Breast epithelium (tissue), 4 donors: ENCODE measurements at places on chromosomes 4 and X. TPM values are rescaled to one million over a fixed set of nuclear protein-coding genes. Genes with fewer than 3 reads are reported as not detected.

DNA sequence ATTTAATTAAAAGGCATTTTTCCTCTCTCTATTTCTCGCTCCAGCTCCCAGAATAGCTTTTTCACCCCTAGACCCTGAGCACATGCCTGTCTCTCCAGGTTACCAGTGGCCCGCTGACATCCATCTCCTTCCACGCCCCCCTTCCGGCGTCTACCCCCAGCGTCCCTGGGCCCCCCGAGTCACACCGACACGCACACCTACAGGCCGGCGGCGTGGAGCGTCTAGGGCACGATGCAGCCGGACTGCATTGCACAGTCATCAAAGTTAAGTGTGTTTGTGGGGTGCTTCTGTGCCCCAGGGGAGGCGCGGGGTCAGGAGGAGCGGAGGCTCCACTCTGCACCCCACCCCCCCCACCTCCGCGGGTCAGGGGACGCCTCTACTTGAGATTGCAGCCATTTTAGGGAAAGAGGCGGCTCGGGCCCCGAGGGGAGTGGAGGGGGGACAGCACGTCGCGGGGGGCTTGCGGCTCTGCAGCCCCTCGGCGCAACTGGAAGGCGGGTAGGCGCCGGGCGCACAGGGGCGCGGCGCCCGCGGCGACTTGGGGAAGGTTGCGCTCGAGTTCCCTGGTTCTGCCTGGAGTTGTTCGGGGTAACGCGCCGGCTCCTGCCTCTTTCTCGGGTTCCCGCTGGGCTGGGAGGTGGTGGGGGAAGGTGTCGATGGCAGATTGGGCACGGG is 112.7 kb downstream of the DHX15 start:
- H3K4me3 ChIP-seq: peak overlapping the region; percentile 69
- no peak overlapping the region for H3K27ac ChIP-seq
- H3K4me1 ChIP-seq: peaks cover 12% of the 10 kb centered on the region
- H3K27me3 ChIP-seq: peaks cover 12% of the 10 kb centered on the region
- DNase-seq: no peak

GRCh38 chr4:140252141-140252741 is 98.3 kb upstream of the MAML3 start:
- no peaks in the 10 kb centered on the region for H3K27me3 ChIP-seq
- no peaks in the 10 kb centered on the region for H3K36me3 ChIP-seq
- H3K4me3 ChIP-seq: peak overlapping the region; percentile 93
- H3K27ac ChIP-seq: peak overlapping the region; percentile 96
- DNase-seq: peak; percentile 34

DNA sequence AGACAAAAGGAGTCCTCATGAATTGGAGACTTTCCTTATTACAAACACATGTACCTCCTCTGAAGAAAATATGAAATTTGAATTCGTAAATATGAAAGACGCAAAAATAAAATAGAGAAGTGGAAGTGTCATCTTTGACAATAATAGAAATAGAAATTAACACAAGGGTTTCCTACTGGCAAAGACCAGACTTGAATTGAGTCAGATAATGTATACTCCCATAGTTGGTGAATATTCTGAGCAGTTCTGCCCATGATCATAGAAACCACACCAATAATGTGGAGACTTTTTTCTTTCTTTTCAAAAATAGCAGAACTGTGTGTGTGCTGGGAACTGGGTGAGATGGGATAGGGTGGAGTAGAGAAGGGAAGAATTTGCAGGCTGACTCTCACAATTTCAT is 277.7 kb upstream of the TET2 start:
- H3K27ac ChIP-seq: no peak overlapping the region
- H3K4me1 ChIP-seq: no peaks in the 10 kb centered on the region
- no peaks in the 10 kb centered on the region for H3K27me3 ChIP-seq
- no peaks in the 10 kb centered on the region for H3K36me3 ChIP-seq
- DNase-seq: no peak

GRCh38 chr4:96698831-96699230 is 858.9 kb downstream of the PDHA2 start:
- H3K4me3 ChIP-seq: no peak overlapping the region
- no peaks in the 10 kb centered on the region for H3K4me1 ChIP-seq
- no peaks in the 10 kb centered on the region for H3K27me3 ChIP-seq
- no peak for DNase-seq

The BST1 gene
- total RNA-seq: 7.5 TPM

DNA sequence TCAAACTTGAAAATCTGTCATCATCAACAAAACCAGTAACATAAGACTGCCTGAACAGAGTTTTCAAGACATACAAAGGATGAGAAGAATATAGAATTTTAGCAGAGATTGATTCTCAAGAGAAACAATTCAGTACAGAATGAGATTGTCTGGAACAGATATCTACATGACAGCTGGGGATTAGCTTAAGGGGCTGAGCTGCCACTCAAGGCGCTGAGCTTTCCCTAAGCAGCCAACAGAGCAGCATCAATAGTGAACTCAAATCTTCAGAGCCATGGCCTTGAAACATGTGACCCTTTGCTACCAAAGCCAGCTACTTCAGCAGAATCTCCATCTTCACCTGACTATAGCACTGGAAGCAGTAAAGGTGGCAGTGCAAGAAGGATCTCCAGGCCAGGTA is 24.3 kb upstream of the PCDH10 start:
- DNase-seq: no peak
- H3K36me3 ChIP-seq: no peaks in the 10 kb centered on the region
- H3K4me3 ChIP-seq: no peak overlapping the region
- no peak overlapping the region for H3K27ac ChIP-seq

The MAGEA2 gene
- not detected for total RNA-seq

The ATP6AP1 gene
- total RNA-seq: 34.8 TPM

DNA sequence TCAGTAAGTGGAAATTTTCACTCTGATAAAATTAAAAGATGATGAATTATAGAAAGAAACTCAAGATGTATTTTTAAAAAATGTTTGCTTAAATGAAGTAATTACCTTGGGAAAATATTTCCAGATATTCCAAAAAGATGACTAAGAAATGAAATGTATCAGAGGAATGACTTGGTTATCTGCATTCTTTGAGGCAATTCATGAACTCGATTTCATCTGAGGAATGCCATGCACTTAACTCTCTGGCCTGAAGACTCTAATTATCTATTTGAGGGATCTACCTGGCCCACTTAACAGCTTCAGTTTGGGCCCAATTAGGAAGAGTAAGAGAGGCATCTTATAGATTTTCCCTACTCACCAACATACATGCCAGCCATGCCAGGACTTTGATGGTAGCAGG is 182.3 kb downstream of the INPP4B start:
- no peaks in the 10 kb centered on the region for H3K36me3 ChIP-seq
- DNase-seq: no peak
- H3K27me3 ChIP-seq: no peaks in the 10 kb centered on the region
- no peak overlapping the region for H3K4me3 ChIP-seq
- H3K27ac ChIP-seq: no peak overlapping the region

- H3K27me3 ChIP-seq: no peaks in the 10 kb centered on the region
- no peak for DNase-seq
- no peaks in the 10 kb centered on the region for H3K4me1 ChIP-seq
- H3K4me3 ChIP-seq: no peak overlapping the region
- no peak overlapping the region for H3K27ac ChIP-seq
Measured at GRCh38 chr4:2954358-2955185, 8.6 kb downstream of the NOP14 start.

DNA sequence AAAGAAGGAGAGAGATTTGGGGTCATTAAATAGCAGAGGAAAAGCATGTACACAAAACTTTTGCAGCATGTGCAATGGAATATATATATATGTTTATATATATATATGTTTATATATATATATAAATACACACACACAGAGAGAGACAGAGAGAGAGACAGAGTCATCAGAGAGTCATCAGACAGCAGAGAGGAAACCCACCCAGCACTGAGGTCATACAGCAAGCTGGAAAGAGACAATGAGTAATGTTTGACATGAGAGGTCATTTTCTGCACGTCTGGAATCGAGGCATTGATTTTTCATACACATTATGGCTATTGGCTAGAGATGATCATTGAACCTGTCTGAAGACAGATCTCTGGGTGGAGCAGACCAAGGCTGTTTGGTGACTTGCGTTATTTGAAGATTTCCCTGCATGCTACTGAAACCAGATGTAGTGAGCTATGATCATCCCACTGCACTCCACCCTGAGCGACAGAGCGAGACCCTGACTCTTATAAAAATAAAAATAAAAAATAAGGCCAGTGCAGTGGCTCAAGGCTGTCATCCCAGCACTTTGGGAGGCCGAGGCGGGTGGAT is 48.8 kb upstream of the SHOX start:
- H3K36me3 ChIP-seq: no peaks in the 10 kb centered on the region
- no peak for DNase-seq
- H3K27ac ChIP-seq: no peak overlapping the region

DNA sequence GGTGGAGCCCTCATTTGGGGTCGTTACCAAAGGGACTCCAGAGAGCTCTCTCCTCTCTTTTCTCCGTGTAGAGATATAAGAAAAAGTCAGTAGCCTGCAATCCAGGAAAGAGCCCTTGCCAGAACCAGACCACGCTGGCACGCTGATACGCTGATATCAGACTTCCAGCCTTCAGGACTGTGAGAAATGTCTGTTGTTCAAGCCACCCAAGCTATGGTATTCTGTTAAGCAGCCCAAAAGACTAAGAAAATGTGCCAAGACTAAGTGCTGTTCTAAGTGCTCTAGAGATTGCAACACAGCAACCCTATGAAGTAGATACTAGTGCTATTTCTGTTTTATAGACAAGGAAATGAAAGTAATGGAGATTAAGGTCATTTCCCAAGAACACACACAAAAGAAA is 205.7 kb downstream of the CAMK2D start:
- H3K27ac ChIP-seq: no peak overlapping the region
- no peaks in the 10 kb centered on the region for H3K4me1 ChIP-seq
- H3K4me3 ChIP-seq: no peak overlapping the region

GRCh38 chr4:107246761-107247160 is 210.6 kb upstream of the DKK2 start:
- DNase-seq: no peak
- H3K4me3 ChIP-seq: no peak overlapping the region
- H3K4me1 ChIP-seq: peaks cover 6% of the 10 kb centered on the region
- H3K36me3 ChIP-seq: no peaks in the 10 kb centered on the region

DNA sequence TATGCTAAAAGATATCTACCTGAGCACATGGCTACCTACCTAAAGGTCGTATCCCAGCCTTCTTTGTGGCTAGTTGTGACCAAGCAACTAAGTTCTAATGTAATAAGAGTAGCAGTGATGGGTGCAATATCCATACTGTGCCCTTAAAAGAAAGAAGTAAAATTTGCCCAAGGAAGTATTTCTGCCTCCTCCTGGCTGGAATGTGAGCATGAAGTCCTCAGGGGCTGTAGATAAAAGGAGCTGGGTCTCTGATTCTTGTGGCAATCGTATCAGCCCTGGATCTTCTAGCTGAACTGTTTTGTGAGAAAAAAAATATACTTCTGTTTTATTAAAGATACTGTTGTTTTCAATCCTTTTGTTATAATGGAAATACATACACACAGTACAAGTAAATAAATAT is 217.4 kb downstream of the GPAT3 start:
- H3K4me1 ChIP-seq: no peaks in the 10 kb centered on the region
- no peaks in the 10 kb centered on the region for H3K27me3 ChIP-seq
- H3K27ac ChIP-seq: no peak overlapping the region
- H3K4me3 ChIP-seq: no peak overlapping the region
- DNase-seq: no peak

DNA sequence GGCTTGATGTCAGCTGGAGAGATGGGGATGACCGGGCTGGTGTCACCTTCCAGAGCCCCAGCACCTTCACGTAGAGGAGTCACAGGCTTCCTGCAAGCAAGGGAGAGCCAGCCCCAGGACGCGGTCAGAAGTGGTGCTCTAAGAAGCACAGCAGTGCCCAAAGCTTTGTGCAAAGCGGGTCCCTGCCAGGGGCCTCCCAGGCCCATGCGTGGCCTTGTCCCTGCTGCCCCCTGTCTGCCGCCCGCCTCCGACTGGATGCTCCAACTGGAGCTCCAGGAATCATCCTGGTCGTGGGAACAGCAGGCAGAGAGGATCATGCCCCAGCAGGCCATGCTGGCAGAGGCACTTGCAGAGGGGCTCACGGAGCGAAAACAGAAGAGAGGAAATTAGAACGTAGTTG is 40.1 kb upstream of the LRPAP1 start:
- no peaks in the 10 kb centered on the region for H3K36me3 ChIP-seq
- H3K27ac ChIP-seq: no peak overlapping the region
- DNase-seq: no peak
- H3K27me3 ChIP-seq: no peaks in the 10 kb centered on the region
- H3K4me3 ChIP-seq: no peak overlapping the region
- no peaks in the 10 kb centered on the region for H3K4me1 ChIP-seq

The SSX1 gene
- not detected for total RNA-seq

The GPR173 gene
- 0.96 TPM for total RNA-seq

- no peak for DNase-seq
- H3K27me3 ChIP-seq: no peaks in the 10 kb centered on the region
- H3K27ac ChIP-seq: no peak overlapping the region
- H3K4me3 ChIP-seq: no peak overlapping the region
- no peaks in the 10 kb centered on the region for H3K4me1 ChIP-seq
Measured at GRCh38 chr4:138977524-138977923, 38.1 kb upstream of the NOCT start.

The KANTR gene
- 16.8 TPM for total RNA-seq

The ARMCX1 gene
- total RNA-seq: 43.4 TPM

DNA sequence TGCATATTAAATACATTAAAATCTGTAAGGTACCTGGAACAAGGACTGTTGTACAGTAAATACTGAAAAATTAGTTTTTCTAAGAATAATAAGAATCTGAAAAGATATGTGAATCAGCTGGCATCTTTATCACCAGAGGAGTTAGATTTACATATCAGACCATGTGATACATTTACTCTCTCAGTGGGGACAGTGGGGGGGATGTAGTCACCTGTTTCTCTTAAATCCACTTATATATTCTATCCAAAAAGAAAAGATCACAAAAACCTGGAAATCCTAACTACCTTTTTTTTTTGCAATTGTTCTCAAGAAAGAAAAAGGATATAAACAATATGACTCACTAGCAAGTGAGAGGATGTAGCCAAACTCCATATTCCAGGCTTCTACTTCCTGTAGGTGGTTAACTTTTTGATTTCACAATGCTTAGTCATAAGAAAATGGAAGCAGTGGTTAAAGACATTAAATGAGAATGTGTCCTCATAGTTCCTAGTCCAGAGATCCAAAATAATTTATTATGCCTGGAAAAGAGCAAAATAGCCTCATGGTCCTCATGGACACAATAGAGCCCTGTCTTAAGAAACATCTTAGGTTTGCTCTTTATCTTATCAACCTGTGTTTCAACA is 22.5 kb upstream of the MYOZ2 start:
- no peaks in the 10 kb centered on the region for H3K36me3 ChIP-seq
- no peaks in the 10 kb centered on the region for H3K4me1 ChIP-seq
- H3K27ac ChIP-seq: peak overlapping the region; percentile 75
- no peaks in the 10 kb centered on the region for H3K27me3 ChIP-seq

- DNase-seq: no peak
- no peaks in the 10 kb centered on the region for H3K27me3 ChIP-seq
- no peak overlapping the region for H3K27ac ChIP-seq
- no peaks in the 10 kb centered on the region for H3K36me3 ChIP-seq
- no peak overlapping the region for H3K4me3 ChIP-seq
Measured at GRCh38 chr4:180394730-180395129, 1848.5 kb upstream of the TENM3 start.
